ENCODE measurements at places on chromosomes 12 and 14.

DNA sequence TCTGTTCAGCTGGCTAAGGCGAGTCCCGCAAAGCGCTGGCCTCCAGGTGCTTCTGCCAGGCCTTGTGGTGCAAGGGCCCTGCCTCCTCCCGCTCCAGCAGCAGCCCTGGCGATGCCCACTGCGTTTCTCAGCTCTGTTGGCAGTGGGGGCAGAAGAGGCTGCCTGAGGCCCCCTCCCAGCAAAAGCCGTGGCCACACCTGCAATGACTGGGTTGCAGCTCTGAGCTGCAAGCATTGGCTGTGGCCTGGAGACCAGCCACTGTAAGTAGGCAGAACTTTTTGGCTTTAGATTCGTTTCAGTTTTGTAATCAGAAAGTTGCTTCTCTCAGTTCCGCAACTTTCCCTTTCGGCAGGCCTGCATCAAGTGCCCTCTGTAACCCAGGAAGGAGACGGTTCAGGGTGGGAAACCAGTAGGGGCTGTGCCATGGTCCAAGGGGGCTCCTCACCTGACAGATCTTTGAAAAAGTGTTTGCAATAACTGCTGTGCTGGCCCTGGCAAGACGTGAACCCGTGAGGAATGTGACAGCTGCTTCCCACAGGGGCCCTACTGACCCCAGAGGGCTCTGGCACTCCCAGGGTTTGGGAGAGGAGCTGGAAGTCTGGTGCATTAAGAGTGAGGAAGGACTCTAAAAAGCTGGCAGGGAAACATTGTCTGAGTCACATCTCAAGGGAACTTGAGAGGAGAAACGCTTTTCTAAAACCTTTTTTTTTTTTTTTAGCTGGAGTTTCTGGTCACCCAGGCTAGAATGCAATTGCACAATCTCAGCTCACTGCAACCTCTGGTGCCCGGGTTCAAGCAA lies 54.5 kb upstream of the MAX start:
- no peak for DNase-seq

DNA sequence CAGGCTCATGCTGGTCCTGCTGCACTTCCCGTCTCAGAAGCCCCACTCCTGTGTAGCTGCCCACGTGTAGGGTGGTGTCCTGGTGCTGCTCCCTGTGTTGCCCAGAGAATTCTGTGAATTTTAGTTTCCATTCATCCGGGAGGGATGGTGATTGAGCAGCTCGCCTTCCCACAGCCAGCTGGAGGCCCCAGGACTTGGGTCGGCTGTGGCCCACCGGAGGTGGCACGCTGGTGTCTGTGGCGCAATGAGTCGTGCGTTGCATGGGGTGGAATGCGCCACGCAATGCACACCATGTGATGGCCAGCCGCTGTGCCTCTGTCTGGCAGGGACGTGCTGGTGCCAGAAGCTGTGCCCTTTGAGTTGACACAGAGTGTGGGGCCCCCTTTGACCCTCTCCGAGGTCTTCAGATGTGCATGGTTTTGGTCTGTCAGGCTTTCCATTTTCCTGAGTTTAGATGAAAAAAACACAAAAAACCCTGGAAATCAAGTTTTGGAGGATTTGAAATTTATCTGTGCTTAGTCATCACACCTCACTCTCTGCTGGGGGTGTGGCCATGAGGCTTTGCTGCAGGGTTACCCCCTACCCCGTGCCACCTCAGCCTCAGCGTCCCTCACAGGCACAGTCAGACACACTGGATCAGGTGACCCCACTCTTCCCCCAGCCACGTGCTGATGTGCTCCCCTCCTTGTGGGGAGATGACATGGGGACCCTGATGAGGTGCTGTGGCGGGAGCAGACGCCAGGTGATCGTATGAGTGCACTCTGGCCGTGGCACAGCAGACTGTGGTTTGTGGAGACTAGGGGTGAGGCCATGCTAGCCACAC lies 64.6 kb downstream of the EP400 start:
- no peak for DNase-seq

GRCh38 chr14:71248194-71248593 lies 340.9 kb downstream of the PCNX1 start:
- DNase-seq, result no peak

DNA sequence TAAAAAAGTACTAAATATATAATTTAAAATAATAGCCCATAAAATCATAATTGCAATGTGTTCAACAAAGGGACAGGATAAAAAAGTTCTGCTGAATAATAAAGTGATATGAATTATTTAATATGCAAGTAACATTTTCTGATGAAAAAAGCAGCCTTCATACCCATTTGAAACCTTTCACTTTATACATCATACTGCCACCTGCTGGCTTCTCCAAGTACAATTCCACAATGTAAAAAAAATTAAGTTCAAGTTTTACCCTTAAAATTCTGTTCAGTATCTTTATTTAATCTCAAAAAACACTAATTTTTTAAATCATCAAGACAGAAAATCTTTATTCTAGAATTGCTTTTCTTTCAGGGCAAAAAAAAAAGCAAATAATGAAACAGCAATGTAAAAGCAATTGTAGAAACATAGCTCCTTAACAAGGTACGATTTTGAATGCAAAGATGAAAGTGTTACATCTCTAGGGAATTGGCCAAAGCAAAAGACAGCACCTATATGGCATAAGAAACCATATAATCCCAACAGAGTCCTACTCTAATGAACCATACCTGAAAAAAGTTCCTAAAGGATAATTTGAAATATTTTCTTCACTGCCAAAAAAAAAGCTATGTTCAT lies 15.0 kb downstream of the MDM1 start:
- DNase-seq, result no peak

- DNase-seq, result no peak
These were observed 59.4 kb downstream of the BCL11B start for GRCh38 chr14:99212646-99213045.

- DNase-seq, result no peak
These were observed 1351.1 kb downstream of the TMEM121 start for GRCh38 chr14:106877517-106877916.

GRCh38 chr14:73460691-73461127 lies 2.4 kb upstream of the NUMB start:
- no peak for DNase-seq

GRCh38 chr12:30953257-30953656 lies 26.7 kb downstream of the TSPAN11 start:
- DNase-seq, result no peak

DNA sequence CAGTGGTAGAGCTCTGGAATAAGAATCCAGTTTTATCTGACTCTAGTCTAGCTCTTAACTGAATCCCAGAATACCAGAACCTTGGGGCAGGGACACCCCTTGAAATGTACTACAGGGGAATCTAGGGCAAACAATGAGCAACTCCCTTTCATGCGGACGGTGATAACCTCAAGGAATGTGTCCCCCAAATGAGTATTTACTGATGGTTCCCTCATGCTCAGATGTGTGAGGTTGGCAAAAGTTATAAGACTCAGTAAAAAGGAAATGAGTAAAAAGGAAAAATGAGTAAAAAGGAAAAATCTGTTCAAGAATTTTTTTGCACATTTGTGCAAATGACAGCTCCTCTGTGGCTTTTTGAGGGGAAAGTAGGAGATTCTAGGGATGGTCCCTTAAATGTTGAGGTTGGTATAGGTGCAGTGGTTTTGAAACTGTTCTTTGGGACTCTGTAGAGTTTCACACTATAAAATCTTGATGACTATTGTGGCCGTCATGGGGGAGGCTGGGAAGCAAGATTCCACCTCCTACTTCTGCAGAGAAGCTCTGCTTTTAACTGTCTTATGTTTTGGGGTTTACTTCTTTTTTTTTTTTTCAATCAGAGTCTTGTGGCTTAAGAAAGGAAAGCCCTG lies 58.6 kb downstream of the NRXN3 start:
- DNase-seq, result no peak

DNA sequence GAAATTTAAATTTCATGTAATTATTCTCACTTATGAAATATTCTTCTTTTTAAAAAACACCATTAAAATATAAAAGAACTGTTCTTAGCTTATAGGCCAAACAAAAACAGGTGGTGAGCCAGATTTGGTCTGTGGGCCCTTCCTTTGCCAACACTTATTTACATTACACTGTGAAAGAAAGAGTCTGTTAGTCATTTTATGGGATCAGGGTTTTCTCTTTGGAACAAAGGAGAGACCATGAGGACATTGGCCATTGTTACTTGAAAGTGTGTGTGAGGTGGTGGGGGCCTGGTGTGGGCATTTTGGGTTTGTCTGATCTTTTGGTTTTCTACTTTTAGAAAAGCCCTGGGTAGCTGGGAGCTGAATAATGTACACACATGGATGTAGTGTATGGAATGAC lies 62.7 kb downstream of the TTC6 start:
- DNase-seq, result no peak

- no peak for DNase-seq
These were observed 9.8 kb upstream of the PHLDA1 start for GRCh38 chr12:76041406-76041805.

DNA sequence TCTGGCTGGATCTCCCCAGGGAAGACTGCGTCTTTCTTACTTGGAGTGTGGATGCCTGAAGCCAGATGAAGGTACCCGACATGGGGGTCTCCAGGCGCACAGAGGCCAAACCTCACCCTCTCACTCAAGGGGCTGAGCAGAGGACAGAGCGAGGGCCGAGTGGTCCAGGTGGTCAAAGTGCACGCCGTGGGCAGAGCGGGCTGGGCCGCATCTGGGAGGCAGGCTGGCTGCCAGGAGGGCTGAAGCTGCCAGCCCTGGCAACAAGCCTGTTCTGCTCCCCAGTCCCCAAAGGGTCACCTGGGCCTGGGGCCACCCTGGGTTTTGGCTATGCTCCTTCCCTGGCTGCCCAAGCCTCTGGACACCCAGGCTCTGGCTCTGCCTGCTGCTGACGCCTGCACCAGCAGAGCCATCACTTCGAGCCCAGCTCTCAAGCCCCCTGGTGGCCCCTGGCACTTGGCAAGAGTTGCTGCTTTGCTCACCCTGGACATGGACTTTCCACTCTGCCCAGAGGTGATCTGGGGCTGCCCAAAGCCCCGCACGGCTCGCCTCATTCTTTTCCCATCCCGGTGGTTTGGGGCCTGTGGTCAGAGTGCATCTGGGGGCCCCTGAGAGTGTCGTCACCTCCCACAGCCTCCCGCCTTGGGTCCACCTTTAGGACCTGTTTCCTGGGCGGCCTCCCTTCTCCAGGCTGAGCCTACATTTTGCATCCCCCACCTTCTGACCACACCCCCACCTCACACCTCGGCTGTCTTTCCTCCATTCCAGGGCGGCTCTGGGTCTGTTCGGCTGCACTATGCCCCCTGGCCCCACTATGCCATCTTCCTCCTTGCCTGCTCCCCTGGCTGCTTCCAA lies 2.8 kb downstream of the ADSS1 start:
- no peak for DNase-seq

DNA sequence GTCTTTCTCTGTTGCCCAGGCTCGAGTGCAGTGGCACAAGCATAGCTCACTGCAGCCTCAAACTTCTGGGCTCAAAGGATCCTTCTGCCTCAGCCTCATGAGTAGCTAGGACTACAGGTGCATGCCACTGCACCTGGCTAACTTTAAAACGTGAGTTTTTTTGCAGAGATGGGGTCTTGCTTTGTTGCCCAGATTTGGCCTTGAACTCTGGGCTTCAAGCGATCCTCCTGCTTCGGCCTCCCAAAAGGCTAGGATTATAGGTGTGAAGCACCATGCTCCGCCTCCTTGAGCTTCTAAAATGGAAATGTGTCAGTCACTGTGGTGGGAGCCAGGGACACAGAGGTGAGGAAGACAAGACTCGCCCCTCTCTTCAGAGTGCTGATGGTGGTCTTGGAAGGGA lies 45.6 kb downstream of the WSCD2 start:
- DNase-seq, result no peak

- DNase-seq, result no peak
These were observed 492.9 kb upstream of the TBX3 start for GRCh38 chr12:115176741-115177400.

- no peak for DNase-seq
These were observed 7.5 kb upstream of the KRT1 start for GRCh38 chr12:52687497-52688385.

- DNase-seq, result no peak
These were observed 498.3 kb downstream of the KCNH5 start for GRCh38 chr14:62546862-62547474.

DNA sequence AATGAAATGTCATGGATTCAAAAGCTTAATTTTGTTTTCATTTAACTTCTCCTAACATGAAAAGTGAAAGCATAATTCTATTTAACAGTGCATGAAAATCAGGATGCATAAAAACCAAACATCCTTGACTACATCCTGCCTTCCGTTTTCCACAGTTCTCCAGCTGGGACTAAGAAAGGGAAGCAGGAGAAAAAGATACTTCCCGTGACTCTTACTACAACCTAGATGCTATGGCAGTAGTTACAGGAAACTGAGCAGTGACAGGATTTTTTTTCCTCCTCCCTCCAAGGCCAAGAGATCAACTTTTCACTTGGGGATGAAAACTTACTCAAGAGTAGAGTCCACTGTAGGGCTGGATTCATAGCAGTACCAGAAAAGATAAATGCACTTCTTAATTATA lies 2.6 kb downstream of the EXOC5 start:
- DNase-seq, result no peak

DNA sequence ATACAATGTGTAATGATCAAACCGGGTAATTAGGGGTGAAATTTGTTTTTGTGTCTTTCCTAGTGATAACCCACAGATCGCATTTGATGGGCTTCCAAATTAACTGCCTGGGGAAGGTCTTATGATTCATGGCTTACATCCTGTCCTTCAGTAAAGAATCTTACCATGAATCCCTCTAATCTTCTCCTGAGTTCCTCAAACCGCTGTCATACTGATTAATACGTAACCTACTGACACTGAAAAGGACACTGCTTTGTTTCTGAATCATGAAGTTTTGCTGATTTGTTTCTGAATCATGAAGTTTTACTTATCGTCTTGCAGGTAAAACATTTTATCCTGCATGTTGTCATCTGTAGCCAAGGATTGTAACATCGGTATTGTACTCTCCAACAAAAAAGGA lies 52.0 kb upstream of the CRY1 start:
- DNase-seq, result no peak

- DNase-seq, result no peak
These were observed 28.9 kb upstream of the TSPAN8 start for GRCh38 chr12:71186571-71187288.

GRCh38 chr12:121366063-121366459 lies 13.8 kb upstream of the ANAPC5 start:
- no peak for DNase-seq

GRCh38 chr12:85733221-85733840 lies 102.9 kb downstream of the RASSF9 start:
- no peak for DNase-seq

DNA sequence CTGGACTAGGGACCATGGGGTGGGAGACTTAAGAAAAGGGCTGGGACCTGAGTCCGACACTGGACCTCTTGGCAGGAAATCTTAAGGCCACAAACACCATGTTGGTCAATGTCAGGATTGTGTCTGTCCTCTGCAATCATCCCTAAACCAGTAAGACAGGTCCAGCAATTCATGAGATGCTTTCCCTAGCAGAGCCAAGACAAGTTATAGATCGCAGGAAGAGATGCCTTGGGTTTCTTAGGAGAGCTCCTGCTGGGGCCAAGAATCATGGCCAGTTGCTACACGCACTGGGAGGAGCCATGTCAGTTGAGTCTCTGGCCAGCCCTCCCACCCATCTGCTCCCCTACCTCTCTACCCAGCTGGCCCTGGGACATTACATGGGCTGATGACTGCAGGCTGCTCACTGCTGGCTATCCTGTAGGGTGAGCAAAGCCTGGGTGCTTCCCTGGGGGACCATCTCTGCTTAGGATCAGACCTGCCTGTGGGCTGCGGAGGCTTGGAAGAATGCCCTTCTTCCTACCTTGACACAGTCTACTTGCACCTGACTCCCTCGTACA lies 14.2 kb downstream of the PLEKHH1 start:
- DNase-seq, result peak; percentile 60

All from mesenteric fat pad (tissue), 1 donor.